ENCODE measurements at places on chromosomes 16 and 17. TPM values are rescaled to one million over a fixed set of nuclear protein-coding genes. Genes with fewer than 3 reads are reported as not detected.

DNA sequence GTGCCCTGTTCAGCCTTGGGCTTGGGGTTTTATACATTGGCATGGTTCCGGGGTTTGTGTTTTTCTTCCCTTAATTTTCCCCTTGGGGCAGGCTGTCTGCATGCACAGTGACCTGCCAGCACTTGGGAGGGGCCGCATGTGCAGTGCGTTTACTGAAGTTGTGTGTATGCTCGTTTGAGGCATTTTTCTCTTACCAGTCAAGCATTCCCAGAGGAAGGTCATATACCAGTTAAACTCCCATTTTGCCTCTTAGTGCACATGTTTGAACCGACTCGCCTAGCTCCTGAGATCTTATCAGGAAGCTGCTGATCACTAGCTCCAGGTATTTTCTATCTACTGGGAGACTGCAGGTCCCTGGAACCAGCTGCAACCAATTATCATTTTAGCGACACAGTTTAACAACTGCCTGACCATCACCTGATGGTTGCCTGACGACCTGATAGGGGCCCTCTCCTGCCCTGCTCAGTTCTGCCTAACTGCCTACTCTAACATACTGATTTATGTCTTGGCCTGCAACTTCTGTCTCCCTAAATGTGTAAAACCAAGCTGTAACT is 51.4 kb downstream of the MFSD11 start:
- no peak for DNase-seq

DNA sequence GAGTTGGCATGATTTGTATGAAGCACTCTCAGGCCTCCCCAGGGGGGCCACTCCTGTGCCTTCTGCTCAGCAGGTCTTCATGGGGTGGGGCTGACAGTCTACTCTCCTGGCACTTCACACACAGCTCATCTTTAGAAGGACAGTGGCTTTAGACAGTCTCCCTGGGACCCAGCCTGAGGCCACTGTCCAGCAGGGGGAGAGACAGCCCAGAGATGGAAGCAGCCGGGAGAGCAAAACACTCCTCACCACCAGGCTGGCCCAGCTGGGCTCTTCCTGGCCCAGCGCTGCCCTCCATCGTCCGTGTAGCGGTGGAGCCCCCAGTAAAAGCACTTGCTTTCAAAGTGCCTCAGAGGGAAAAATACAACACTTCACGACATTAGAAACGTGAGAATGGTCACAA is 62.0 kb upstream of the CRHR1 start:
- DNase-seq, result no peak

DNA sequence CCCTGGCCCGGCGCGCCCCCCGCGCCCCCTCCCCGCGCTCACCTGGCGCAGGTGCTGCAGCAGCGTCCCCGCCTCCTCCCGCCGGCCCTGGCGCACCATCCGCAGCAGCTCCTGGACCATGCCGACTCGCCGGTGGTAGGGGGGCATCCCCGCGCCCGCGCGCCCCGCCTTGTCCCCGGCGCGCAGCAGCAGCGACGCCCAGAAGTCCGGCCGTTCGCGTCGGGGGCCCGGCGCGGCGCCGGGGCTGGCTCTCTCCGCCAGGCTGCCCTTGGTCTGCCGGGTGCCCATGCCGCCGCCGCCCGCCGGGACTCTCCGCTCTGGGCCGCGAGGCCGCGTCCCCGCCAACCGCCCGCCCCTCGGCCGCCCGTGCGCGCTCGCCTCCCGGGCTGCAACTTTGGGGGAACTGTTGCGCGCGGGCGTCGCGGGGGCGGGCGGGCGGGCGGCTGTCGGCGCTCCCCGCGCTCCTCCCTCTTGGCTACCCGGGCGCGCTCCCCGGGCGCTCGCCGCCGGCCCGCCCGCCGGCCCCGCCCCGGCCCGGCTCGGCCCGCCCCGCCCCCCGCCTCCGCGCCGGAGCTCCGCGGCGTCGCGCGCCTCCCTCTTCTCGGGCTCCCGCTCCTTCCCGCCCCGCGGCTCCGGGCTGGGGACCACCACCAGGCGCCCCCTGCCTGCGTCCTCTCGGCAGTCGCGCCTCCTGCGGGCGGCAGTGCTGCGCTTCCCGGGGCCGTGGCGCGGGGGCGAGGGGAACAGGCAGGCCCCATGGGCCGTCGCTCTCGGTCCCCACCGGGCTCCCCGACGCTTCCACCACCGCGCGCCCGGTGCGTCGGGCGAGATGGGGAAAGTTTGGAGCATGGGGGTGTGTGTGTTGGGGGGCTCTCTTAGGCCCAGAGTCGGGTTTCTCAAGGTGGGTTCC is at the start of gene LRRC75A:
LRRC75A (minus strand) TSS at position 491 of the 910 bp plus-strand sequence; CDS start at position 288, 203 bp downstream.
- DNase-seq, result no peak

DNA sequence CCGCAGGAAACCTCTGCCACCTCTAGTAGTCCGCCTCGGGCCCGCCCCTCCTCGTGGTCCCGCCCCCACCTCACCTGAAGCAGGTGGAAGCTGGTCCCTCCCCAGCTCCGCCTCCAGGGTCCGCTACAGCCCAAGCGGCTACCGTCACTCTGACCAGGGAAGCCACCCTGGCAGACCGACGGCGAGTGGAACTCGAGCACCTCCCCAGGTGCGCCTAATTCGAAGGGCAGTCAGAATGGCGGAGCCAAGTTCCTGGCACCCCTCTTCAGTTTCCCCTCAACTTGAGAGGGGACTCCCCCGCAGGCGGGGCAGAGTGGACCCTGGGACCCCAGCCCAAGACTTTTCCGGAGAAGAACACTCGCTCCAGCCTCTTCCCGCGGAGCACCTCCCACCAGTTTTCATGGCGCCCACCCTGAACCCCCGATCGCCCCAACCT is 507 bp downstream of the FHOD1 start:
- peak; percentile 87 for DNase-seq

DNA sequence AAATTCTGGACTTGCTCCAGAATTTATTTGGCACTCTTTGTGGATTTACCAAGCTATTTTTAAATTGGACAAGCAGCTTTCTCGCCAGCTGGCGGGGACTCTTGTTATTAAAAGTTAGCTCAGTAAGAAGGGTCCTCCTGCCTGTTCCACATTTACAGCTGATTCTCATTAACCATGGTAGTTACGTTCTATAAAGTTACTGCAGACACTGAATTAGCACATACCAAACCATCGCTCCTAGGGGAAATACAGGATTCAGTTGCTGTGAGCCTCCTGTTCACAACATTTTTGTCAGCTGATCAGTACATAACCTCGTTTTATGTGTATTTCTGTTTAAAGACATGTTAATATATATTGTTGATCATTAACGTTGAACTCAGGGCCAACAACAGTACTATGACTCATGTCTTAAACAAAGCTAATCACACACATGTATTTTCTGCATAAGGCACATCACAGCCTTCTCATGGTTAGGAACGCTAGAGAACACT is 4.2 kb downstream of the LDAF1 start:
- peak; percentile 67 for DNase-seq

Gene FA2H
- total RNA-seq, result 11.3 TPM

Gene SSTR5
- total RNA-seq, result not detected
